ENCODE measurements at places on chromosomes 12 and 14.

GRCh38 chr12:56957229-56958052 is at the start of gene RDH16:
Gene RDH16, minus strand, starts transcription at chr12:56957608. Its CDS starts 146 bp downstream, at chr12:56957462.
- no peak for DNase-seq

GRCh38 chr12:111046896-111047295 is 126.5 kb upstream of the MYL2 start:
- DNase-seq: no peak

- peak; percentile 51 for DNase-seq
Measured at GRCh38 chr14:23068789-23069412, 11.6 kb upstream of the CDH24 start.

DNA sequence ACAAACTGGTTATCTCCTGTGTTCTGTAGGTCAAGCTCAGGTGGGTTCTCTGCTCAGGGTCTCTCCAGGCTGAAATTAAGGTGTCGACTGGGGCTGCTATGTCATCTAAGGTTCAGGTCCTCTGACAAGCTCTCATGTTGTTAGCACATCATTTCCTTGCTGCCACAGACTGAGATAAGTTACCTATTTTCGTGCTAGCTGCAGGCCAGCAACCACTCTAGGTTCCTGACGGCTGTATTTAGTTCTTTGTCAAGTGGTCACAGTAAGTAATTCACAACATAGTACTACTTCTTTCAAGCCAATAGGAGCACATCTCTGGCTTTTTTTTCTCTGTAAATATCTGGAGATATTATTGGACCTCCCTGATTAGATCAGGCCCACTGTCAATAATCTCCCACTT is 169.3 kb upstream of the CAND1 start:
- no peak for DNase-seq

DNA sequence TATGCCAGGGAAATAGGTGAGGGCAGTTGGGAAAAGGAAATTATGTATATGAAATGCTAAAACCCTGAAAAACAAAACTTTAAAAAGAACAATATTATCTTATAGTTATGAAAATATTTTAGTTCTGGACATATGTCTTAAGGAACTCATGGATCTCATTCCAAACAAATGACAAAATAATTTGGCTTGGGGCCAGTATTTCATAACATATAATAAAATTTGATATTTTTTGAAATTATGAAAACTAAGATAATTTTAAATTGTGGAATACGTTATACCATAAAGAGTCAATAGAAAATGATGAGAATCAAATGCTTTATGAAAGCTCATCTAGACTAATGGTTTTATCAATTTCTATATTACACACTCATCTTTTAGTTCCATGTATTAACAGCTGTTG is 173.8 kb upstream of the DCN start:
- DNase-seq: no peak

- no peak for DNase-seq
Measured at GRCh38 chr12:87039536-87039935, 783.3 kb upstream of the MGAT4C start.

DNA sequence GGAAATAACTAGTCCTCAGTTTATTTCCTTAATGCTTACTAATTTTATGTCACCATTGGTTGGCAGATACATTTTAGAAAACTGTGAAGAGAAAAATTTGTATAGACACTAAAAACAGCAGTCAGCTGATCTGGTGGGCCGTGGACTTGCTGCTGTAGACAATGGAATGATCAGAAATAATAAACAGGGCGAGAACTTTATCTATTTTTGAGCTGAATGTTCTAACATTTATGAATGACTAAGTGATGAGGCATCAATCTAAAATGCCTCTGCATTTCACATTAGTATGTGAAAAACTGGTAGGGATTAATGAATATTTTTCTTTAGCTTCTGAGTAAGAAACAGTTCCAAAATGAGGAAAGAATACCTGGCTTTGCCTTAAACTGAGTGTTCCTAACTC is 24.8 kb upstream of the PKP2 start:
- DNase-seq: no peak

- no peak for DNase-seq
Measured at GRCh38 chr12:98738002-98738401, 92.9 kb downstream of the APAF1 start.

DNA sequence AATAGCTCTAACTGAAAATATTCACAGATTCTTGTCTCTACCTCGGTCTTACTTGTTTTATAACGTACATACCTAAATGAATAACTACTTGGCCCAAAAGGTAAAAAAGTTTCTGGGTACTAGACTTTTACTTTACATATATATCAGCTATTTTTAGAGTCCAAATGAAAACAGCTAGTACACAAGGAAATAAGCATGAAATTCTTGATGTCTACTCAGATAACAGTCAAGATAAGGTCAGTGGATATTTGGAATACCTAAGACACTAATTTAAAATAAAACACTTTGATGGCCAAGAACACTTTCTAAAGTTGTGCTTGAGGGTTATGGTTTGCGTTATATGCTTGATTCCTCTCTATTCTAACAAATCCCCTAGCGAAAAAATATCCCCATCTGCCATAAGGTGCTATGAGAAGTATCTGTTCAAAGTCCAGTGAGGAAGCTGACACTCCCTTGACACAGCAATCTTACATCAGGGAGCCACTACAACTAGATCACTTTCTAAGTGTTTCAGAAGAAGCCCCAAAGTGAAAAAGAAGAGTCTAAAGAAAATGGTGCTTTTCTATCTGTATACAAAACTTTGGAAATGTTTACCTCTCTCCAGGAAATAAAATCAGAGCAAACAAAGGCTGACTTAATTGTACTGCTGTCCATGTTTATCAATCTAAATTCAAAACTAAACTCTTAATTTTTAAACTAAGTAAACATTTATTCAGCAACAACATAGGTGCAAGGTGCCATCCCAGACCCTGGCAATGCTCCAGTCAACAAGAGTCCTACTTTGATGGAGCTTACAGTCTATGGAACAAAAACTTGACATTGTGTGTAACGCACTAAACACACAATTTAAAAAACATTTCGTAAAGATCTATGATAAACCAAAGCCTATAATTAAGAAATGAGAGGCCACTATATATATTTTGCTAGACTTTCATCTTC is 11.7 kb downstream of the PTPN21 start:
- no peak for DNase-seq

DNA sequence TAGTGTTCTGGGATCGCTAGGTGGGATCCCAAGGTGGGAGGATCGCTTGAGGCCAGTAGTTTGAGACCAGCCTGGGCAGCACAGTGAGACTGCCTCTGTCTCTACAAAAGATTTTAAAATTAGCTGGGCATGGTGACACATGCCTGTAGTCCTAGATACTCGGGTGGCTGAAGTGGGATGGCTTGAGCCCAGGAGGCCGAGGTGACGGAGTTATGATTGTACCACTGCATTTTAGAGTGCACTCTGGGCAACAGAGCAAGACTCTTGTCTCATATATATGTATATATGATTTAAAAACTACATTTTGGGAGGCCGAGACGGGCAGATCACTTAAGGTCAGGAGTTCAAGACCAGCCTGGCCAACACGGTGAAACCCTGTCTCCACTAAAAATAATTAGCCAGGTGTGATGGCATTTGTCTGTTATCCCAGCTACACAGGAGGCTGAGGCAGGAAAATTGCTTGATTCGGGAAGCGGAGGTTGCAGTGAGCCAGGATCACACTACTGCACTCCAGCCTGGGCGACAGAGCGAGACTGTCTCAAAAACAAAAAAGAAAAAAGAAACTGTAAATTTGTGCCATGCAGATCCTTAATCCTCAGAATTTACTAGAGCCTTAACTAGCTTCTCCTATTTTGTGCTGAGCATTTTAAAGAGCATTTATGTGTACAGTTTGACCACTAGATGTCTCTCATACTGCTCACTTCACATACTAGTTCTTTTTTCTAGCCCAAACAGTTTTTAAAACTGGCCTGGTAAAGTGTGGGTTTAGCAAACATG is 114.8 kb downstream of the MON2 start:
- no peak for DNase-seq

- DNase-seq: no peak
Measured at GRCh38 chr14:58597041-58597440, 40.7 kb upstream of the DACT1 start.

DNA sequence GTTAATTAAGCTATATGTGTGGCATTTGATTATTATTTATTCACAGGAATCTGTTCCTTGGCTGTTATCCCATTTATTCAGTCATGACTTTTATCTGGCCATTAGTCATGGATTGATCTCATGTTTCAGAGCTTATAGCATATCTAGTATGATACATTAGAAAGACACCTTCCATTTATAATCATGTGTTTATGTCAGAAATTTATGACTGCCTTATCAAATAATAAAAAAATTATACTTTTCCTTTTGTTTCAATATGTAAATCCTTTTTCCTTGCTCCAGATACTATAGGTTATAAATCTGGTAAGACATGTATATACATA is 248.0 kb upstream of the PDE3A start:
- DNase-seq: no peak

Data from activated T-cell treated with anti-CD3 and anti-CD28 coated beads for 1 hour (primary cell).